ENCODE measurements at places on chromosomes 13 and 19.

GRCh38 chr13:27281420-27281819, 10.8 kb downstream of the RASL11A start:
- no peak for DNase-seq

GRCh38 chr13:43444081-43444480, 342.7 kb downstream of the ENOX1 start:
- no peak for DNase-seq

GRCh38 chr13:26017196-26017921, 34.5 kb downstream of the SHISA2 start:
- no peak for DNase-seq

DNA sequence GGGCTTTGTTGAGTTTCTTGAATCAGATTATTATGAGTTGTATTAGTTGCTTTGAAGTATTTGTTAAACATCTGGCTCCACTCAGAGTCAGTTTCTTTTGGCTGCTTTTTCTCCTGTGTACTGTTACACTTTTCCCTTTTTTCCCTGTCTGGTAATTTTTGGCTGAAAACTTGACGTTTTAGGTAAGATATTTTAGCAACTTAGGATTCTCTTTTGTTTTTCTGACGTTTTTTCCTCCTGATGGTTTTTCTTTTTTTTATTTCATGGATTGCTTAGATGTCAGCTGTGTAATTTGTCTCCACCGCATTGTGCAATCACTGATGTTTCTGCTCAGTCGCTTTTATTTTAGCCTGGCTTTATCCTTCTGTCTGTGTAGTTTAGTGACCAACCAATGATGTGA, 20.7 kb downstream of the RFC3 start:
- no peak for DNase-seq

- DNase-seq, result no peak
Measured at GRCh38 chr13:73092829-73093228, 34.0 kb downstream of the KLF5 start.

DNA sequence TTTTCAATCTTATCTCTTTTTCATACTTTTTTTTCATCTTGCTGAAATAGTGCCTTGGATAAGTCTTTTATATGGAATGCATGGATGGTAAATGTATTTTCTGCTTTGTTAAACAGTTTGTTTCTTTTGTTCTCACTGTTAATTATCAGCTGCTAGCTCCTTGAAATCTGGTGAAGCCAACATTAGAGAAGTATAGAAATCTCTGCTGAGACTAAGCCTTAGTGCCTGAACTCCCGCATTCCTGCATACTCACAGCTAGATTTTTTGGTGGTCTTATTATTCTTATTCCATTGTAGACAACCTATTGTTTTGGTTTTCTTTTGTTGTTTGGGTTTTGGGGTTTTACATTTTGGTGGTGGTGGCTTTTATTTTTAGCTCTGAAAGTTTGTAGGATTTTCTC, 48.4 kb downstream of the DNAJC15 start:
- DNase-seq, result no peak

GRCh38 chr19:1634938-1635243, 17.5 kb downstream of the TCF3 start:
- DNase-seq, result no peak

- no peak for DNase-seq
Measured at GRCh38 chr13:41944229-41944628, 16.7 kb downstream of the VWA8 start.

DNA sequence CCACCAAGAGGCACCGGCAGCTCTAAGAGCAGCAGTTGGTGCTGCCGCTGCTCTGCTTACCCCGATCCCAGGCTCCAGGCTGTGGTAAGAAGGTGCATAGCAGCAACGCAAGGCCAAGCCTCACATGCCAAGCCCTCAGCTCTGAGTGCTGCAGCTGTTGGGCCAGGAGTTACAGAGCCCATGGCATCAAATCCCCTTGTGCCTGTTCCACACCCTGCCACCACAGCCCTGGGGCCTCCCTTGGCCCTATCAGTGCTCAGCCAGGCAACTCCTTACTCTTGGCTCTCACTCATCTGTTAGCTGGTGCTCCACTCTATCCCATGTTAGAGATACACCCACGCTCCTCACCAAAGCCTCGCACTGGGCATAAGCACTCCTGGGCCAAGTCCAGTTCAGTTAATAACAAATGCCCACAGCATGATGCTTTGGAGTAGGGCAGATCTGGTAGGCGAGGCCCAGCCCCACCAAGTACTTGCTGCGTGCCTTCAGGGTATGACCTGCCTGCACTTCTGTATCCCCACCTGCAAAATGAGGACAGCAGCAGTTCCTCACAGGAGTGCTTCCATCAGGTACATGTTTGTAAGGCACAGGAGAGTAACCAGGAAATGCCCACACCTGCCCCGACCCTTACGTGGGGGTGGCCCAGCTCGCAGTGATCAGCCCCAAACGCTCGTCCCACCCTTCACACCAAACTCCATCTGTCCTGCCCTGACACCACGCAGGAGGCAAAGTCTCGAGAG, 16.2 kb downstream of the AKAP8L start:
- DNase-seq, result no peak

- no peak for DNase-seq
Measured at GRCh38 chr19:6164906-6165531, 29.6 kb downstream of the ACSBG2 start.

DNA sequence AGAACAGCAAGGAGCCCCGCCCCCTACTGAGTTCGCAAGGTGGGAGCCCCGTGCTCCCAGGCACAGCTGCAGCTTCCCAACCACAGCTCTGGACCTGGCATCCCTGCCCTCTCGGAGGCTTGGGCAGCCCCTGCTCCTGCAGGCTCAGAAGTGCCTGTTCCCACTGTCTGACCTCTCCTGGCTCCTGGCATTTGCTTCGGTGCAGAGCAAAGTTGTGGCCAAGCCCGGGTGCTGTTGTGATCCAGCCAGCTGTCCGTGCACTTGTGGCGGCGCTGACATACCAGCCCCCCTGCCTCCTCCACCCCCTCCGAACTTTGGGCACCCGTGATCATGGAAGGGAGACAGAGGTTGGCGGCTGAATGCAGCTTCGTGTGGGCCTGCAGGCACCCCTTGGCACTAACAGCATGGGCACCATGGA, 1386.8 kb downstream of the PCDH9 start:
- no peak for DNase-seq

DNA sequence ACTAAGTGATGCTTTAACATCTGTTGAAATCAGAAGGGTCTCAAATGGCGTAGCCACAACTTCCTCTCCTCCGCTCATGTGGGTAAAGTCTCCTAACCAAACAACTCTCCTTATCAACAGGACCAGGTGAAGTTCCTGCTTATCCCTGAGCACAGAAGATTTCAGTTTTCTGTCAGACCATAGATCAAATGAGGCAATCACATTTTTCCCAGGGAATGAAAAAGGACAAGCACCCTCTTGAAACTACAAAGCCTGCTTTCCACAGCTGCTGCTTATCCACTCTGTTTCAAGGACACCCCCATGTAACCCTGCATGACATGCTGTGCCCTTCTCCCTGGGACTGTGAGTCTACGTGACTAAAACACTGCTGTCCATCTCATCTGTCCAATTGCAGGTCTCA, 788.3 kb upstream of the SLITRK5 start:
- peak; percentile 88 for DNase-seq

GRCh38 chr19:947707-948539, 22.1 kb downstream of the ARID3A start:
- DNase-seq, result no peak

GRCh38 chr13:34931572-34931971, 10.5 kb upstream of the NBEA start:
- DNase-seq, result no peak

DNA sequence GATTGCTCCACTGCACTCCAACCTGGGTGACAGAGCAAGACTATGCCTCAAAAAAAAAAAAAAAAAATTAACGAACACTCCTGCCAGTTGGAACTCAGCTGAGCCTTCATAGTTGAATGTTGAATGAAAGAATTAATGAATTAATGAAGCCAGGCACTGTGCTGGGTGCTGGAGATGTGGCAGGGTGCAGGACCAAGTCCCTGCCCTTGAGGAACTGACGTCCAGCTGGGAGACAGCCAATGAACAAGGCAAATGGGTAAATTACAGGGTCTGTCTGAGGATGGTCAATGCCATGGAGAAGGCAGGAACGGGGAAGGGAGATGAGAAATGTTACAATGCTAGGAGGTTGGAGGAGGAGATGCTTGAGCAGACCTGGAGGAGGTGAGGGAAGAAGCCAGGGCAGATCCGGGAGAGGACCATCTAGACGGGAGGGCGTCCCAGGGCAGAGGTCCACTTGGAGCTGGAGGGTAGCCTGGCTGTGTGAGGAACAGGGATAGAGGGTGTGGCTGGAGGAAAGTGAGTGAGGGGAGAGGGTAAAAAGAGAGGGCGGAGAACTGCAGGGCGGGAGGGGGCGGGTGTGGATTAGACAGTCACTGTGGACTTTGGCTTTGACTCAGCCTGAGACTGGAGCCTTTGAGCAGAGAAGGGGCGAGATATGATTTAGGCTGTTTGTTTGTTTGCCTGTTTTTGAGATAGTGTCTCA, 16.8 kb upstream of the IGSF23 start:
- no peak for DNase-seq

DNA sequence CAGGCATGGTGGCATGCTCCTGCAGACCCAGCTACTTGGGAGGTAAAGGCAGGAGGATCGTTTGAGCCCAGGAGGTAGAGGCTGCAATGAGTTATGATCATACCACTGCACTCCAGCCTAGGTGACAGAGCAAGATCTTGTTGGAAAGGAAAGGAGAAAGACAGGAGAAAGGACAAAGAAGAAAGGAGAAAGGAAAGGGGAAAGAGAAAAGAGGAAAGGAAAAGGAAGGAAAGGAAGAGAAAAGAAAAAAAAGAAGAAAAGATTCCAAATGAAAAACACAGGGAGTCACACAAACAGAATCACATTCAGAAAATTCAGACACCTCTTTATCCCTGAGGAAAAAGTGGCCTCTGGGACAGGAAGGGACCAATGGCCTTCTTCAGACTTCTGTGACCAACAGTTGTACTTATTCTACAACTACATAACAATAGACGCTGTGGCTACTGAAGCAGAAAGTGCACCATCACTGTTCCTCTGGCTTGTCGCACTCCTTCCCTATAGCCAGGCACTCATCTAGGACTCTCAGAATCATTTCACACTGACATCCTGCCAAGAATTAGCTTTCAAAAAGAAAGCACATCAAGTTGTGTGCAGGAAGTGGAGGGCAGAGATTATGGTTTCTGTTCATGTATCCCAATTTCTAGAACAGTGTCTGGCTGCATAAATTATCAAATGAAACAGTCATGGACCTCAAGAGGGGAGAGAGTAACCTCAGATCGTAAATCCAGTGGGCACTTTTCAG, 5.9 kb downstream of the MTMR6 start:
- peak; percentile 52 for DNase-seq

GRCh38 chr13:50215399-50215798, 200.2 kb downstream of the KCNRG start:
- DNase-seq, result no peak

GRCh38 chr19:35852029-35852780, at the start of gene NPHS1:
NPHS1 (minus strand) TSS chr19:35852504; CDS start chr19:35851837, 667 bp downstream.
- no peak for DNase-seq

Data from GDM1 (cell line).